Kidney glomerular epithelial cell (primary cell): ENCODE measurements at places on chromosomes 2 and 18.

GRCh38 chr2:234874347-234875046, 77.3 kb upstream of the SH3BP4 start:
- no peak for DNase-seq

- DNase-seq: peak; percentile 48
Measured at GRCh38 chr2:229714736-229715541, 584 bp upstream of the DNER start.

DNA sequence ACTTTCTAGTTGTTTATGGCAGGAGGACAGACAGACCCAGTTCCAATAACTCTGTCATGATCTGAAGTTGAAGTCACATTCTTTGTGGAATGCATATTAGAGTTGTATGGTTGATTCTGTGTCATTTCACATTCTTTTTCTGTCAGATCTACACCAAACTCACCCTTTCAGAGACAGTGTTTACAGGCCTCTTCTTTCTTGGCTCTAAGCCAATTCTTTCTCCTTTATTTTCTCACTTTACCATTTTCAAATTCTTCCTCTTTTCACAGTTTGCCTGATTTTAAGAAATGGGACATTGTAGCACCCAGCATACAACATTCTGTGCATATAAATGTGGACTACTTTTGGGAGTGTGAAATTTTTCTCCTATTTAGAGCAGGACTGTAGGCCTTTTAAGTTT, 103.7 kb downstream of the CCDC85A start:
- DNase-seq: peak; percentile 30

DNA sequence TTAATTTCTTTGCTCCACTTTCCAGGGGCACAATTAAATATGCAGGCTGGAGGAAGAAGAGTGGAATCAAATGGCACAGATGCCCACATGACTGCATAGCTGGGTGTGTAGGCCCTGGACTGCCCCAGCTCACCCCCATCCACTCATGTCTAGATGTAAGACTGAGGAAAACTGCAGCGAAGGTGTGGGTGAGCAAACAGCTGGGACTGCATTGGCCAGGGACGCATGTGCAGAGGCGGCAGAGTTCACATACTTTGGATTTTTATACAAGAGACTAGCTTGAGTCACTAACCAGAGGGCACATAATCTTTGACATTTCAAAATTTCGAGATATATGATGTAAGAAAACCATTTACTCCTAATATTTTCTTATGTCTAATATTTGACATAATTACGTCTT, 60.1 kb downstream of the SPIRE1 start:
- DNase-seq: peak; percentile 90

- no peak for DNase-seq
Measured at GRCh38 chr2:125684256-125684655, 971.7 kb upstream of the GYPC start.

DNA sequence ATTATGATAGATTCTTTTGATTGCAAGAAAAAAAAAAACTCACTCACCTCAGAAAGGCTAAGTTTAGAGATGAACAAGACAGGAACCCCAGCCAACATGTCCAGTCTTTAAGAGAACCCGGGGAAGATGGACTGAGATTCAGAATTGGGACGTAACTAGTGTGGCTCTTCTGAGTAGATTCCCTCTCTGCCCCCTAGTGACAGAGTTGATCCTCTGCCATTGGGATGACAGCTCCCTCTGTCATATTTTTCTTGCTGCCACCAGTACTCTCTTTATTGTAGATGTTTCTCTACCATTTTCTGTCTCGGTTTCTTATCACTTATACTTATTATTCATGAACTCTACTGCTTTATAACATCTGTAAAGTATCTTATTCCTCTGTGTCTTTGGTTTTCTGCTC, 77.7 kb downstream of the GULP1 start:
- no peak for DNase-seq

DNA sequence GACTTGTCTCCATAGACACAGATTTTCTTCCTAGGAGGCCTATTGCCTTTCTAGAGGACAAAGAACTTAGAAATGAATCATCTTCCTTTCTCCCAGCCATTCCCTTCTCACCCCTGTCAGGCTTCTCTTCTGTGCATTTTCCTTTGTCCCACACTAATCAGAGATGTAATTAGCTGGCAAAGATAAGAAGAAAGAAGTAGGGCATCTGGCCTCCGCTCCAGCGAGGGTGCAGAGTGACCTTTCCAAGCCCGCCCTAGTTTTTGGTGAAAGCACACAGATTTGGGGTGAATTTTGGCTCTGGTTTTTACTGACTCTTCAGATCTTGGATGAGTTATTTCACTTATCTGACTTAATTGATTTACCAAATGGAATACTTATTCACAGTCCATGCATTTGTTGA, 626.5 kb downstream of the ZEB2 start:
- DNase-seq: no peak

- no peak for DNase-seq
Measured at GRCh38 chr18:48519431-48520100, 19.3 kb upstream of the CTIF start.

- DNase-seq: no peak
Measured at GRCh38 chr2:188848887-188849435, 125.2 kb upstream of the COL3A1 start.

DNA sequence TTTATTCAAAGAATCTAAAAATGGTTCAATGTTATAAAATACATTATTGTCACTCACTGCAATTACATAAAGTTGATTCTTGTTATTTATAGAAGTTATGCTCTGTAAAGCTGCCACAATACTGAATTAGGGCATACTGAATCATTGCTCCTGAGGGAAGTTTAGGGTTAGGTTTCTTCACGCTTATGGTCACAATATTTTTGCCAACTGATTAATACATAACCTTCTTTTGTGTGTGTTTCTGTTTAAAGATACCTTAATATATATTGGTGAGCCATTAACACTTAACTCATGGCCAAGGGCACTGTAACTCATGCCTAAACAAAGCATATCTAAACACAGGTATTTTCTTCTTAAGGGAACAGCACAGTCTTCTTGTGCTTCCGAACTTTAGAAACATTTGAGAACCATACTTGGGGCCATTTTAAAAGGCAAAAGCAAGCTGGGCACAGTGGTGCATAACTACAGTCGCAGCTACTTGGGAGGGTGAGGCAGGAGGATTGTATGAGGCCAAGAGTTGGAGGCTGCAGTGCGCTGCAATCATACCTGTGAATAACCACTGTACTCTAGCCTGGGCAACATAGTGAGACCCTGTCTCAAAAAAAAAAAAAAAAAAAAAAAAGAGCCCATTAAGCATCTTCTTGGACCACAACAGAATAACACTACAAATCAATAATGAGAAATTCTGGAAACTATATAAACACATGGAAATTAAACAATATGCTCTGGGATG, 15.6 kb downstream of the DARS1 start:
- DNase-seq: no peak

GRCh38 chr18:46340716-46341115, 236.5 kb downstream of the HAUS1 start:
- DNase-seq: no peak

DNA sequence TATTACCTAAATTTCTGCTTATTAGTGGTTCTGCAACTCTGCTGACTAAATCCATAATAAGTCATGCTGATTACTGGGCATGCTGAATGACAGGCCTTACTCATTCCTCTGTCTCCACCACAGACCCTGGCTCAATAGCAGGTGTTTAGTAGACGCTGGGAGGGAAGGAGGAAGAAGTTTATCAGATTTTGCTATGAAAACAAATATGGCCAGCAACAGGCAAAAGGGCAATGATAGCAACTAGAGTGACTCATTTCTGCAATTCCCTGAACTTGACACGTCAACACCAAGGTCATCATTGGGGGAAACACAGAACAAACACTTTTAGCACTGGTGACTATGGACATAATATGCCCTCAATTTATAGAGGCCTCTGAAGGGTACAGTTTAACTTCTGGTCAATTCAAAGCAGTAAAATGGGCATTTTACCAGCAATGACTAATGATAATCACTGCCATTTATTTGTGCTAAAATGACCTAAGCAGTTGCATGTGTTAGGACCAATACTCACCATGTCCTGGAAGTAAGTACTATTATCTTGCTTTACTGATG, 35.2 kb downstream of the TMEM163 start:
- peak; percentile 77 for DNase-seq

DNA sequence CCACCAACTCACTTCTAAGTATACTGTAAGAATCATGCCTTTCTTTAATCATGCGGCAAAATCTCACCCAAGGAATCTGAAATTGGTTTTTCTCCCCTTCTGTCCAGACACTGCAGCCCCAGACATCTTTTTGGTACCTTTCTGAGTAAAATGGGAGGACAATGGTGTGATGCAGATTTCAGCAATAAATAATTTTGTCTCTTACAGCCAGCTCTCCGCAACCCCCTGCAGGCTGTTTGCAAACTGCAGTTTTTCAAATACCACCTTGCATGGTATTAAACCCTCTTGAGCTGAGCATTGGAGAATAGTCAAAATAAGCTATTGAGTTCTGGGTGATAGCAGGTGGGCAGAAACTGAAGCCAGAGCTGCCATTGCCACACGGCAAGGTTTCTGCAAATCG, 32.2 kb downstream of the GPR39 start:
- no peak for DNase-seq

DNA sequence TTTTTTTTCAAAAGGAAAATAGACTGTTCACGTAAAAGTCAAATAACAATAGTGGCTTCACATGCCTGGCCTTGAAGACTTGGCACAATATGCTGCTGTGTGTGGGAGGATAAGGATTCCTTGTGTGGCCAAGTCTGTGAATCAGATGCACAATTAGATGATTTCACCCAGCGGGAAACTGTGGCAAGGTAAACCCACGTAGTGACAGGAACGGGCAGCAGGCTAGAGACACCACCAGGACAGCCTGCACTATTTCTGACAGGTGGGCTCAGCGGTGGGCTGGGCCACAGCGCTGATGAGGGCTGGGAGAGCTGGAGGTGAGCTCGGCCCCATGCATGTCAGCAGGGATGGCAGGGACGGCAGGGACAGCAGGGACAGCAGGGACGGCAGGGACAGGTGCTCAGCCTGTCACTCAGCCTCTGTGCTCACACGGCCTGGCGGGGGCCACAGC, 21.6 kb downstream of the SNORC start:
- peak; percentile 77 for DNase-seq

GRCh38 chr2:64226611-64227010, 82.4 kb upstream of the PELI1 start:
- no peak for DNase-seq

- DNase-seq: no peak
Measured at GRCh38 chr18:27862041-27862682, 314.8 kb downstream of the CDH2 start.

- no peak for DNase-seq
Measured at GRCh38 chr2:204219196-204219595, 282.6 kb downstream of the ICOS start.

- DNase-seq: no peak
Measured at GRCh38 chr18:10776493-10776892, 250.7 kb downstream of the NAPG start.

- no peak for DNase-seq
Measured at GRCh38 chr2:105746177-105747080, 1.7 kb downstream of the NCK2 start.

DNA sequence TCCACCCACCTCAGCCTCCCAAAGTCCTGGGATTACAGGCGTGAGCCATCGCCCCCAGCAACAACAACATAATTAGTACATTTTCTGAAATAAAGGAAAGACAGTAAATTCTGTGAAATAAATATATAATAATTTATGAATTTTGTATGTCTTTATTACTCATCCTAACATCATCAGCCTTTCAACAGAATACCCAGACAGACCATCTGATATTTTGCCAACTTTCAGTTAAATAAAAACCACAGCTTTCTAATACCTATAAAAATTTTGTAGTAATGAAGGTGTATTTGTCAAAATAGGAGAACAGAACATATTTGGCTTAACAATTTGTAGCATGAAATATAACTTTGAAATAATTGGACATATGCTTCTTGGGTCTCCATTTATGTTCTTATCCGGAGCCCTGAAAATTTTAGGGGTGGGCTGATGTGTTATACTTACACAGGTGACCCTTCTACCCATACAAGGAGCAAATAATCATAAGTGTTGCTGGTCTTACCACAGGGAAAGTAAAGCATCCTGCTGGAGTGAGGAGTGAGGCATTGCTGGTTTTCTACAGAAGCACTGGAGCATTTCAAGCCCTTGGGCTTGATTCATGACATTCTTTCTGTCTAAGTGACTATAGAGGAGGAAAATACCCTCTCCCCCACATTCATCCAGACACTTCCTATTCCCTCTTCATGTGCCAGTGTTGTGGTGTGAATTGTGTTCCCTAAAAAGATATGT, 99.3 kb downstream of the SPOPL start:
- DNase-seq: peak; percentile 87

DNA sequence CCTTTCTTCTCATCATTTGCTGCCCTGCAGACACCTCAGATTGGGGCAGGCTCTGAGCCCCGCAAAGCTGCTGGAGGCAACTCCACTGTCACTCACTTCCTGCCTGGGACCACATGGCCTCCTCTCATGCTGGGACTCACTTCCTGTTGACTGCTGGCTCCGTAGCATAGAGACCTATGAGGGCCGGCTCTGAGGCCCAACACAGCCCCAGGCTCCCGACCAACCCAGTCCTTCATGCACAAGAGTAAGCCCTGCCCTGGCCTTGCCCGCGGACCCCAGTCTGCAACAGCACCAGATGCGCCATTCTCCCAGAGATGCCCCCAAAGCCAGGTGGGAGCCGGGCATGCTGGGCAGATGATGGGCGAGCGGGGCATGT, 55.7 kb downstream of the DNMT3A start:
- no peak for DNase-seq

- no peak for DNase-seq
Measured at GRCh38 chr18:79905389-79905911, 46.0 kb downstream of the SLC66A2 start.

GRCh38 chr18:9434122-9434701, 41.1 kb upstream of the RALBP1 start:
- DNase-seq: no peak

- peak; percentile 46 for DNase-seq
Measured at GRCh38 chr2:15890936-15891905, 49.1 kb upstream of the MYCN start.

DNA sequence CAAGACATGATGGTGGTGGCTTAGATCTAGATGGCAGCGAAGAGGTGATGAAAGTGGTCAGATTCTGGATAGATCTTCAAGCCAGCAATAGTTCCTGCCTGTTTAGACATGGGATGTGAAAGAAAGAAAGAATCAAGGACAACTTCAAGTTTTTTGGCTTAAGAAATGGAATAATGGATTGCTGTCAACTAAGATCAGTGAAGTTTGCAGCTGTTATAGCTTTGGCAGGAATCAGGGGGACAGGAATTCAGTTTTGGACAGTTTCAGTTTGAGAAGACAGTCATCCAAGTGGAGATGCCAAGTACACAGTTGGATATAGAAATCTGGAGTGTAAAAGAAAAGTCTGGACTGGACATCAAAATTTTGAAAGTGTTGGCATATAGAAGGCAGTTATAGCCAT, 283.7 kb upstream of the PKDCC start:
- no peak for DNase-seq

- no peak for DNase-seq
Measured at GRCh38 chr2:85278361-85278760, 49.4 kb downstream of the TGOLN2 start.

DNA sequence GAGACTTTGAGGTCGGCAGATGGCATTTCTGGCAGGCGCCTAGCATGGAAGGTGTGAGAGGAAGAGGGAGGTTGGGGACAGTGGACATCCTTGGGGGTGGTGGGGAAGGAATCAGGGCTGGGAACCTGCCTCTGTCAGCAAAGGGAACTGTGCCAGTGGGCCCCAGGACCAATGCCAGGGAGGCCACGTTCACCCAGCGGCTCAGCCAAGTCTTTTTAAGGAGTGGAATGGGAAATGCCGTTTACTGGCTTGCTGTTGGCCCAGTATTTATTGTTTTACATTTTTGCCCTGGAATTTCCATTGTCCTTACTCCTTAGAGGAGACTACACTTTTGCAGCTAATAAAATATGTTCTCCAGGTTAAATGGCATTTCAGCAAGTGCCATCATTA, 135.2 kb downstream of the MCFD2 start:
- no peak for DNase-seq

- no peak for DNase-seq
Measured at GRCh38 chr18:9808295-9809241, 77.2 kb upstream of the TXNDC2 start.
